GM04504 (cell line): ENCODE measurements at places on chromosomes 16 and 17.

DNA sequence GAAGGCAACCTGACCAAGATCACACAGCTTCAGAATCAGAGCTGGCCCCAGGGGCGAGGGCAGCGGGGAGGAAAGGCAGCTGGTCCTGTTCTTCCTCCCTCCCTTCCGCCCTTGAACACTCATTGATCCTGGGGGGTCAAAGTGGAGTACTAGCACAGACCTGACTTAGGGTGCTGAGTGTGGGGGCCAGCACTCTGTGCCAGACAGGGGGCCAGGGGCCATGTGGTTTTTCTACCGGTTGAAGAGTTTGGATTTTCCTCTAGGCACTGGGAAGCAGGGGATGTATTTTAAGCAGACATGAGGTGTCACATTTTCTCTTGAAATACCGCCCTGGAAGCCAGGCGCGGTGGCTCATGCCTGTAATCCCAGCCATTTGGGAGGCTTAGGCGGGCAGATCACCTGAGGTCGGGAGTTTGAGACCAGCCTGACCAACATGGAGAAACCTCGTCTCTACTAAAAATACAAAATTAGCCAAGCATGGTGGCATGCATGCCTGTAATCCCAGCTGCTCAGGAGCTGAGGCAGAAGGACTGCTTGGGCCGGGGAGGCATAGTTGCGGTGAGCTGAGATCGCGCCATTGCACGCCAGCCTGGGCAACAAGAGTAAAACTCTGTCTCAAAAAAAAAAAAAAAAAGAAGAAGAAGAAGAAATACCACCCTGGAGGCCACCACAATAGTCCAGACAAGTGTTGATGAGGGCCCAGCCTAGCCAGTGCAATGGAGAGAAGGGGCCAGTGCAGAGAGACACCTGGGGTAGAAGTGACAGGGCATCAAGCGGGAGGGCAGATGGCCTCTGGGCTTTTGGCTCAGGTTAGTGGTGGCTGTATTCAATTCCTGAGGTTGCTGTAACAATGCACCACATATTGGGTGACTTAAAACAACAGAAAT, 15.3 kb downstream of the OSBPL7 start:
- DNase-seq = no peak

DNA sequence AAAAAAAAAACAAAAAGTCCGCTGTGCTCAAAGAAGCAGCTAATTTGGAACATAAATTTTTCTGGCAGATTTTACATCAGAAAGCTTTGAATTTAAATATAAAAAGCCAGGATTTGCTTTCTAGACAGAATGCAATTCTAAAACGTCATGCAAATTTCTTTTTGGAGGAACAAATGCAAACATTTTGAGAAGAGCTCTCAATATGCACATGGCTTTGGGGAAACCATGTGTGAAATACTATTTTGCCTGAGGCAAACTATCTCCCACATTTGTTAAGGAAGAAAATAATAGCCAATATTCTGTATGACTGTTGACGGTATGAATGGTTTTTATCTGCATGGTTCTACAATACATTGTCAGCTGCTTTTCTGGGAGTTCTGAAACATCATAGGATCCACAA, 320.0 kb upstream of the PSMD7 start:
- DNase-seq = no peak

- DNase-seq = no peak
These were observed 20.8 kb downstream of the GOSR2 start for GRCh38 chr17:46943501-46944393.

DNA sequence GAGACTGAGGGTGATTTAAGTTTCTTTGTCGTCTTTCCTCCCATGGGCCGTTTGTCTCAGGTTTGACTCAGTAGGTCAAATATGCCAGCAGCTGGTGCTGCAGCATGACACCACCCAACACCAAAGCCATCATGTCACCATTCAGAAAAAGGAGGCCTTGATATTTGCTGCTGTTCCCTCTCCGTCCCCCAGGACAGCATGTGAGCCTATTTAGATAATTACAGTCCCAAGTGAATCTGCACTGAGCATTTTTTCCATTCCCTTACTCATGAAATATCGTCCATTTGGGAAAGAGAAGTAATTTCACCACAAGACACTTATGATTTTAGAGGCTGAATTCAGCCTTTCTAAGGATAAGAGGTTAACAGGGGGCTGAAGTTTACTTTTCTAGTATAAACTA, 62.2 kb upstream of the ADORA2B start:
- no peak for DNase-seq

DNA sequence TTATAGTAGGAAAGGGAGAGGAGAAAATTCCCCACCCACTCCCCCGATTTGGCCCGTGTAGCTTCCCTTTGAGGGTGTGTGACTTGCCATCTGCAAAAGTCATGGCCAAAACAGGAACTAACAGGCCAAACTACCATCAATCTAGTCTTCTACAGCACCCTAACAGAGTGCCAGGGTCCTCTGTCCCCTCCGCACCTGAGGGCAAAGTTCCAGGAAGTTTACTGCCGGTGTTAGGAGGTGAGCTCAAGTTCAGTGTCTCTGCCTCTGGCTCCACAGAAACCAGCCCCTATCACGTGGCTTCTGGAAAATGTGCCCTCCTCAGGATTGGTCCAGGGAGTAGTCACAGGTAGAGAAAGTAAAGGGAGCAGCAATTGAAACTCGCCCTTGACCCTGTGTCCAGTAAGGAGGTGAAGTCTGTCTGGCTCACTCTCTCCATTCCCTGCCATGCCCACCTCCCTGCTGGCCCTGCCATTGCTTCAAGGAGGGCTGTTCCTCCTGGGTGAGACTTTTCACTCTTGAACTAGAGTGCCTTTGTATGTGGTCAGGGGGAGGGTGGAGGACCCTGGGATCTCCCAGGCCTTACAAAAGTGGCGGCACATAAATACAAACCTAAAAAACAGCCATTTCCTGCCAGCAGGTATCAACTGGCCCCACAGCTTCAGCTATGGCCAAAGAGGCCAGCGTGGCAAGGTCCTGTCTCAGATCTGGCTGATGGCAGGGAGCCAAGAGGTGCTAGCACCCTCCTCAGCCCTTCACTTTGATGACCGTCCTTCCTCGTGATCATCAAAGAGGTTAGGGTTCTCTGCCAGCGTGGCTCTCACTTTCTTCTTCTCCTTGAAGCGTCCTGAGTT, 5.3 kb downstream of the PRR15L start:
- no peak for DNase-seq

DNA sequence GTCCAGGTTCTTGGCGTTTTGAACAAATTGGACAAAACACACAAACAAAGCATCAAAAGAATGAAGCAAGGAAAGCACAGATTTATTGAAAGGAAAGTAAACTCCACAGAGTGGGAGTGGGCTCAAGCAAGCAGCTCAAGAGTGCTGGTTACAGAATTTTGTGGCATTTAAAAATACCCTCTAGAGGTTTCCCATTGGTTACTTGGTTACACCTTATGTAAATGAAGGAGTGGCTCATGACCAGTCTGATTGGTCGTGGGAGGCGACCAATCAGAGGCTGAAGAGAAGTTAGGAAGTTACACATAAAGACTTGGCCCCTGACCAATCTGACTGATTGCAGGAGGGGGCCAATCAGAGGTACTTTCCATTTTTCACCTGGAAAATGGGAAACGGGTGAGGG, 1373.8 kb upstream of the GOT2 start:
- no peak for DNase-seq

GRCh38 chr17:49497148-49498028, 2.3 kb downstream of the NGFR start:
- no peak for DNase-seq

GRCh38 chr16:19382084-19382801, 35.4 kb upstream of the TMC5 start:
- no peak for DNase-seq

DNA sequence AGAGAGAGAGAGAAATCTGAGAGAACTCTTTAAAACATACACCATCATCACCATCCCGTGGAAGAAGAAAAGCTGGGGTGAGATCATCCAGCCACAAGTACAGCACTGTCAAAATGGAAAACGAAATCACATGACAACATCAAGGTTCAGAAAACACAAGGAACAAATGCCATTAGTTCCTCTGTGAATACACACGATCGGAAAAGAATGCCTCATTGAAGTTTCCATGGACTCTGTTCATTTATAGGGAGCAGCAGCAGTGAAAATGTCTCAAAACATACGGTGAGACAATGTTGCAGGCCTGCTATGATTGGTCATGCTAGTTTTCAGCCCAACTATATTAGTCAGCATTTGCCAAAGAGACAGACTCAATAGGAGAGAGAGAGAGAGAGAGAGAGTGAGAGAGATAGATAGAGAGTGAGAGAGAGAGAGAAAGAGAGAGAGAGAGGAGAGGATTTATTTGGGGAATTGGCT, 4.4 kb downstream of the CFAP97D1 start:
- peak; percentile 66 for DNase-seq

DNA sequence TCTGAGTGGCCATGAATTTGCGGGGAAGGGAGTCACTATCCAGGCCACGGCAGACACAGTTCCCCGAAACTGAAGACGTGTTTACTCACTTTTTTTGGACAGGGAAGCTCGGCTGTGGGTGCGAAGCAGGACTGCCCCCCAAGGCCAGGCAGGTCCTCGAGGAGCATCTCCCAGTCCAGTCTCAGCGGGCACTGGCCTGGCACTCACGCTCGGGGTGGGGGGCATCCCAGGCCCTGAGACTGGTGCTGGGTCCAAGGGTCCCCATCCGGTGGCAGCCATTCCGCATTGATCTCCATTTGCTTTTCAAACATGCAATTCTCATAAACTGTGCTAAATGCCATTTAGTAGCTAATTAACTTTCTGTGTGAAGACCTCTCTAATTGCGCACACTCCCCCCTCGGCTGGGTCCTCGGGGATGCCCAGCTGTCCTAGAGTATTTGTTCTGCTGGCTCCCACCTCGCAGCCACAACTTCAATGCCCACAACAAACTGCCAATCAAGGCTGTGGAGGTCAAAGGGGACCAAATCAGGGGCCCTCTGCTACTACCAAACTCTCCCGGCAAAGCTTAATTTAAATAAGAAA, 50.2 kb downstream of the TBC1D16 start:
- no peak for DNase-seq

- no peak for DNase-seq
These were observed 13.9 kb upstream of the ABCA8 start for GRCh38 chr17:68969101-68969500.

GRCh38 chr16:88626646-88627045, 11.7 kb upstream of the IL17C start:
- no peak for DNase-seq
